Ovary (tissue), 10 donors: ENCODE measurements at places on chromosomes 11 and 22.

DNA sequence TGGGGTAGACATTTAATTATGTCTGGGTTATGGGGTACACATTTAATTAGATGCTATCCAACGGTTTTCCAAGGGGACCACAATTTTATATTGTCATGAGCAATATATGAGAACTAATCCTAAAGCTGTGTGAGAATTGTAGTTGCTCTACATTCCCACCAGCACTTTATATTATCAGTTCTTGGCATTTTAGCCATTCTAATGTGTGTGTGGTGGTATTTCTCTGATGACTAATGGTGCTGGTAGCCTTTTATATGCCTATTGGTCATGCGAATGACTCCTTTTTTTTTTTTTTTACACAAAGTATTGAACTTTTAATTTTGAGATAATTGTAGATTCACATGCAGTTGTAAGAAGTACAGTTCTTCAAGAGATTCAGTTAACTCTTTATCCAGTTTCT is 26.2 kb downstream of the TMEM135 start:
- no peak for DNase-seq

DNA sequence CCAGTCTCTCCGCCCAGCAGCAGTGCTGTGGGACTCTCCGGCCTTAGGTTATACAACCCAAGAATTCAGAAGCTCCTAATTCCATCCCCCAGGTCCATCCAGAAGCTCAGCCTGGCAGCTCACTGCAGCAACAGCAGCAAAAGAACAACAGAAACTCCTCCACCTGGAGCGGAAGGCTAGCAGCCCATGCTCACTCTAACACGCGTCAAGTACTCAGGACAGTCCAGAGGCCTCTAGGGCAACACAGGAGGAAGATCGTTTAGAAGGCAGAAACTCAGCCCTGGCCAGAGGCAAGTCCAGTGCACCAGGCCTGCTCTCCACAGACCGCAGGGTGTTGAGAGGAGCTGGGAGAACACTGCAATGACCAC is 17.1 kb downstream of the PLA2G6 start:
- DNase-seq = no peak

DNA sequence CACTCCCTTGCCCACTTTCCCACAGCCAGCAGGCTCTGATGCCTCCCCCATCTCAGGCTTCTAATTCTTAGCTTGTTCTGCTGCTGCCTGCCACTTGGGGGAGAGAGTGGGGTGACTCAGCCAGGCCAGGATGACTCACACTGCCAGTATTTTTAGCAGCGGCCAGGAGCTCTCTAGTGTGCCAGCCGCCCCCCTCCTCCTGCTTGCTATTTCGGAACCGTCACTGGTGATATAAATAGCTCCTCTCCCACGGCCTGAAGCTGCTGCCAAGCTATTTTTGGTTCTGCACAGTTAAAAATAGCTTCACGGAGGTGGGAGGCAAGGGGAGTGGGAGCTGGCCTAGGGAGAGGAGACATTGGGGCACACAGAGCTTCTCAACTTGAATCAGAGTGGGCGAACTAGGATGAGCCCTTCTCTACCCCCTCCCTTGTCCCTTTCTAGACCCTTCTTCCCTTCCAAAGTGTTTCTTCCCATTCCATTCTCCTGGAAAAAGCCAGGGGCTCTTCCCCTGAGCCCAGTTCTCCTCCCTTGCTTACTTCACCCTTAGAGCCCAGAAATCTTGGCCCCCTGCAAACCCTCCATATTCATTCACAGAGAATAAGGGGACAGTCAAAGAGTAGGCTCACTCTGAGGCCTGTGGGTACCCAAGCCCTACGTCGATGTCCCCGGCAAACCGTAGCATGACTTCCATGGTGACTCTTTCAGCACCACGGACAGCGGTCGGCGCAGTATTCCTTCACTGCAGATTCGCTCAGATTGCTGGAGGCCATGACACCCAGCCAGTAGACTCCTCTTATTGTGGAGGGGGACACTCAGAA is 2.5 kb upstream of the NPAS4 start:
- DNase-seq = peak; percentile 78

DNA sequence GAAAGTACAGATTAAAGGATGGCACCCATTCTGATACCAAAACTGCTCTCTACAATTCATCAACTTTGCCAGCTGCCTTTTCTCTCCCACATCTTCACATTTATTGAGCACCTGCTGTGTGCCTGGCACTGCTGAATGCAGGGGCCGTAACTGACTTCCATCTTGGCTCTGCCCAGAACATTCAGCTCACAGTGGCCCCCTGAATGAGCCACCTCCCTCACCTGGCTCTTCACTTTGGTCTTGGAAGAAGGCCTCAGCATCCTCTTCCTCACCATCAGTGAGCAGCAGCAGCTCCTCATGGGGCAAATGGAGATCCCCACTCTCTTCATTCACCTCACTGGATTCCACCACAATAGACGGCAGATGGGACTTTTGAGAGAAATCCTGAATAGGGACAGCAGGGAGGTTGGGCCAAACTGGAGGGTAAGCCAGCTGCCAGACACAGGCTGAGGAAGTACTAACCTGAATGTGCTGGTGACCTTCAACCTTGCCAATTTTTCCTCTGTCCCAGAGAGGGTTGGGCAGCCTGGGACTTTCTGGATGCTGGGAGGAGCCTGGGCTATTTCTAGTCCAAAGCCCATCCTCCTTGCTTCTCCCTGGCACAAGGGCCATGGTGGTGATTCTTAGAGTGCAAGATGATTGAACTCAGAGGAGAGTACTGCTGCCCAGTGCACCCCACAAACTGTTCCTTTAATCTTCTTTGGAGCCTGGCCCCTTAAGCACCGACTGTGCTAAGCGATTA is 1.9 kb upstream of the UQCC3 start:
- DNase-seq = no peak

DNA sequence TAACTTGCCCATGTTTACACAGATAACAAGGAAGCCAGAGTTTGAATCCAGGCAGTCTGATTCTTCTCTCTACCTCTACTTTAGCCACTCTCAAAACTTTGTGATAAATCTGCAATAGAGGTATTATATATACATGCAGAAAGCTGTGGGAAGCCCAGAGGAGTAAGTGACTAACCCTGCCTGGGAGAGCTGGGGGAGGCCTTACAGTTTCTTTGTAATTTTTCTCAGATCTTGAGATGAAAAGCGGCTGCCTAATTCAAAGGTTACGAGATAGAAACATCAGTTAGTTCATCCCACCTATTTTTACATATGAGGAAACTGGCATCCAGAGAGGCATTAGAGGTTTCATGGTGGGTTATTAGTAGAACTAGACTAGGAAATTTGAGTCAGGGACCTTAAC is 4.9 kb downstream of the STIM1 start:
- DNase-seq = no peak

GRCh38 chr11:79121351-79121750 is 319.5 kb downstream of the TENM4 start:
- DNase-seq = no peak

DNA sequence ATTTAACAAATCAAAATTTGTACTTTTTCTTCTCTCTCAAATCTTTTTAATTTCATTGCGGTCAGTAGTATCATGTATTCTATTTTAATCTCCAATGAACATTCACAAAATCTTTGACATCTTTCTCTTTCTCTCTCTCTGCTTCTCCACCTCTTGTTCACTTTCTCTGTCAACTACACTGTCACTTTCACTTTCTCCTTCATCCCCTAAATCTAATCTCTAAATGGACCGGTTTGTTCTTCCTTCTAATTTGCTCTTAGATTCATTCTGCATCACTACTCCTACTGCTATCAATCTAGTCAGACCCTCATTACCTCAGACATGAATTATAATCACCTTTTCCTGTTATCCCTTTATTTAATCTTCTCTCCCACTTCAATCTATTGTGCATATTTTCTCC is 18.6 kb downstream of the CCDC73 start:
- DNase-seq = no peak

DNA sequence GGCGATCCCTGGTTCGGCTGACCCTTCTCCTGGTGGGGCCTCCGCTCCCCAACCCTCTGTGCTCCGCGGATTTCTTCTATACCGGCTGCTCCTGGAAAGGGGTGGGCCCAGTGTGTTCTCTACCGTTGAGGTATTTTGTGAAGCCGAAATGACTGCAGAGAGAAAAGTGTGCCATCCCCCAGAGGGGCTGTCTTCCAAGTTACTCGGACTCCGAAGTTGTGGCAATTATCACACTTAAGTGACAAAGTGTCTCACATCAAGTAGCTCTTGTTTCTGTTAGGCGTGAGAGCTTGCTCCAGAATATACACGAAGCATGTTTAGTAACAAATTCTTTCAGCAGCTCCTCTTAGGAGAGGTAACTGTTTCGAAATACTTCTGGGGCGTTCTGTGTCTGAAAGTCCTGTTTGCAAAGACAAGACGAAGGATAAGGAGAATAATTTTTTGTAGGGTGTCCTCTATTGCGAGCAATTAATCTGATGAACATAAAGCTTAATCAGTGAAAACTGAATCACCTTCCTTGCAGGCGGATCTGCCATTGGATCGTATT is 434 bp downstream of the XPNPEP3 start:
- DNase-seq = no peak

GRCh38 chr22:37534445-37534844 is 15.2 kb upstream of the CARD10 start:
- no peak for DNase-seq

DNA sequence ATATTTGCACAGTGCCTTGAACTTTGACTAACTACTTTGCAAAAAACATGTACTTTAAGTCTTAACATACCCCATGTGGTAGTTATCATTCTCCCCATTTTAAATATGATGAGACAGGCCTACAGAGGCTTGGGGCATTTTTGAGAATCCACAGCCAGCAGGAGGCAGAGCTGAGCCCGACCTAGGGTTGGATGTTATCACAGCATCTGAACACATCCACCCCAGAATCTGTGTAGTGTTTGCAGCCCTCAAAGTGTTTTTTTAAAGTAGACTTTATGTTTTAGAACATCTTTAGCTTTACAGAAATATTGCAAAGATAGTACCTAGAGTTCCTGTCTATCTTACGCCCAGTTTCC is 17.6 kb downstream of the OTOG start:
- no peak for DNase-seq

GRCh38 chr11:69137151-69137844 is 18.4 kb upstream of the SMIM38 start:
- DNase-seq = no peak

GRCh38 chr11:9065607-9066432 is 25.6 kb downstream of the SCUBE2 start:
- no peak for DNase-seq

GRCh38 chr22:20080776-20081654 is 974 bp downstream of the DGCR8 start:
- DNase-seq = no peak

DNA sequence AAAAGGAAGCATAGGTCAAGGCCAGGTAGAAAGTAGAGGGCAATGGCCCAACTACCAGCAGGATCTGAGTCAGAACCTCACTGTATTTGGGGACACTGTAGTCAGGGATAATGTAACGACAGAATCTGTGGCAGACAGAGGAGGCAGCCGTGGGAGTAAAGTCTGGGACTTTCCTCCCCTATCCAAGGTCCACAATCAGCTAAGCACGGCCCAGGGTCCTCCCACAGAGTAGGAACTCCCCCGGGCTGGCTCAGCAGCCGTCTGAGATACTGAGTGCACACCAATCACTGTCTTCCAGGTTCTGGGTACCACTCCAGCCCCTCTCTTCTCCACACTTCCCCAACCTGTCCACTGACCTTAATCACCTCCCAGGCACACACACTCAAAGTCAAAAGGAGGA is 3.2 kb downstream of the IGSF9B start:
- no peak for DNase-seq

DNA sequence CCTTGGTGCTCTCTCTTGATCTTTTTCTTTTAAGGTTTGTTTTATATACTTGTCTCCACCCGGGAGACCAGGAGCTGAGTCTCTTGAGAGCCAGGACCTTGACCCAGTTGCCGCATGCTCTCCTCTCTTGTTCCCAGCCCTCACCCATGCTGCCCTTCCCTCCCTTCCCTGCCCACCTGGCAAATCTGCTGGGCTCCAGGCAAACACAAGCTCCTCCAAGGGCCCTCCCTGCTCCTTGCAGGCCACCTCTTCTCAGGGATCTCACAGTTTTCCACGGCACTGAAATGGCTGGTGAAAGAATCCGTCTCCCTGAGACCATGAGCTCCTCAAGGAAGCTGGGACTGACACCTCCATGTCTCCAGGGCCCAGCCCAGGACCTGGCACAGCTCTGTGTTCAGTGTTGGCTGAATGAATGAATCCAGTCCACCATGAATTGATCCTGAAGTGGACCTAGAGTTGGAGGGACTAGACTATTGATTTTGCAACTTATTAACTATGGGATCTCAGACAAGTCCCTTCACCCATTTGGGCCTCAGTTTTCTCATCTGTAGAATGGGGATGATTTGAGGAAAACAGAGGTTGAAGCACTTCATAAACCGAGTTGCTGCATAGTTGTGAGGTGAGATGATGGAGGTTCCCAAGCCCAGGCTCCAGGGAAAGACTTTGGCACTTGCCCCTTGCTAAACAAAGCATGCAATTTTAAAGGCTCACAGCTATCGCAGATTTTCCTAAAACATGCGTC is 25.1 kb upstream of the FBLN1 start:
- DNase-seq = no peak

DNA sequence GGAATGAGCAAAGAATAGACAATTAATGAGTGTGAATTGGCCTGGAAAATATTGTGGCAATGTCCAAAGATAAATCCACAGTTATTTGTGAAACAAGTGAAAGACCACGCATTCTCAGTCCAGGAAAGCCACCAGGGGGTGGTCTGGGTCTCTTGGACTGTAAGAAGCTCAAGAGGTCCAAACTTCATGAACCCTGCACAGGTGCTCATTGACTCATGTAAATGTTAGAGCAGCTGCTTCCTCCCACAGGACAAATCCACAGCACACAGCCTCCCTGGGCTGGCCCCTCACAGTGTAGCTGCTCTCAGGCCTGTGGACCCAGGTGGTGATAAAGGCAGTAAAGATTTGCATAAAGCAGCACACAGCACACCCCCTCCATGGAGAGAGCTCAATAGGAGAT is 114.0 kb downstream of the ZNF280B start:
- DNase-seq = no peak

DNA sequence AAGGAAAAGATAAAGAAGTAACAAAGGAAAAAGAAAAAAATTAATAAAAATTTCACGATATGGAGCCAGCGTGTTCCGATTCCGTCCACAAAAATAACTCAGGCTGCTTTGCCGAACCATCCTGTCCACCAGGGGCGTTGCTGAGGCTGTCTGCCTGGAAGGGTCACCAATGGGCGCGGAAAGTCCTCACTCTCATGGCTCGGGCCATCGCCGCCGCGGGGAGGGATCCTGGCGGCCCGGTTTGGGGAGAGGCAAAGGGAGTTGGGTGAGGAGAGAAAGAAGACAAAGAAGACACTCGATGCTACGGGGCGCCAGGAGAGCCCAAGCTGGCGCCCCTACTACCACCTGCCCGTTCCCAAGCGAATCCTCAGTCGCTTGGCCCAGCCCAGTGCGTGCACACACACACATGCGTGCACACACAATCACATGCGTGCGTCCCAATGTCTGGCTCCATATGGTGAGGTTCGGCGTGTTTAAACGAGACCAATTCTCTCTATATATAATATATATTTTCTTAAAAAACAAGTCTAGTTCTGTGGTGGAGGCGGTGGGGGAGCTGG is 5.6 kb upstream of the PYGM start:
- no peak for DNase-seq

GRCh38 chr22:26320447-26320846 is 108.6 kb upstream of the ASPHD2 start:
- DNase-seq = no peak
